ENCODE measurements at places on chromosomes 5 and 9.

GRCh38 chr5:72233835-72234234, 86.2 kb downstream of the MRPS27 start:
- no peak for DNase-seq

- DNase-seq, result no peak
Observed at GRCh38 chr9:26369093-26369492, 523.5 kb downstream of the CAAP1 start.

DNA sequence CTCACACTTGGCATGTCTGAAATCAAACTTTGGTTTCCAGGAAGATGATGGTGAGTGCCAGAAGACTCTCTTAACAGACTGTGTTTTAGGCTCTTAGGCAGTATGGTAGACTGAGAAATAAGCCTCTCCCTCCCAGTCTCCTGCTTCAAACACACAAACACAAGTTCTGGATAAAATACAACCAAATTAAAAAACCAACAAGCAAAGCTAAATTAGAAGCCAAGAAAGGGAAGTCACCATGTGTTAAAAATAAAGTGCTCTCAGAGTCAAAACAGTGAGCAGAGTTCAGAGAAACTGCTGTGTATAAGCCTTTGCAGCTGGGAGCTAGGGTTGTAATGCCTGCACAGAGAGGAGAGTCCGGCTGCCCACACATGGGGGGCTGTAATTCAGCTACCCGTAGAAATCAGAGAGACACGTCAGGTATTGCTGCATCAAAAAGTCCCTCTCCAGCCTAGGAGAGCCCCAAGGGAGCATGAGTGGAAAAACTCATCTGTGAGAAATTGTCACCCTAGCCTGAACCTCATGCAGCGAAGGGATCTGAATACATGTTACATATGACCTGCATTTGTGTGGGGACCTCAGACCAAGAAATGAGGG, 62.6 kb downstream of the ANGPTL2 start:
- DNase-seq, result no peak

GRCh38 chr9:134146774-134147493, 11.1 kb downstream of the WDR5 start:
- DNase-seq, result no peak

- DNase-seq, result no peak
Observed at GRCh38 chr9:116499986-116500871, 186.9 kb upstream of the TRIM32 start.
